ENCODE measurements at places on chromosomes 6 and 20.

GRCh38 chr6:37717836-37718251 is 20.2 kb upstream of the MDGA1 start:
- DNase-seq: no peak

DNA sequence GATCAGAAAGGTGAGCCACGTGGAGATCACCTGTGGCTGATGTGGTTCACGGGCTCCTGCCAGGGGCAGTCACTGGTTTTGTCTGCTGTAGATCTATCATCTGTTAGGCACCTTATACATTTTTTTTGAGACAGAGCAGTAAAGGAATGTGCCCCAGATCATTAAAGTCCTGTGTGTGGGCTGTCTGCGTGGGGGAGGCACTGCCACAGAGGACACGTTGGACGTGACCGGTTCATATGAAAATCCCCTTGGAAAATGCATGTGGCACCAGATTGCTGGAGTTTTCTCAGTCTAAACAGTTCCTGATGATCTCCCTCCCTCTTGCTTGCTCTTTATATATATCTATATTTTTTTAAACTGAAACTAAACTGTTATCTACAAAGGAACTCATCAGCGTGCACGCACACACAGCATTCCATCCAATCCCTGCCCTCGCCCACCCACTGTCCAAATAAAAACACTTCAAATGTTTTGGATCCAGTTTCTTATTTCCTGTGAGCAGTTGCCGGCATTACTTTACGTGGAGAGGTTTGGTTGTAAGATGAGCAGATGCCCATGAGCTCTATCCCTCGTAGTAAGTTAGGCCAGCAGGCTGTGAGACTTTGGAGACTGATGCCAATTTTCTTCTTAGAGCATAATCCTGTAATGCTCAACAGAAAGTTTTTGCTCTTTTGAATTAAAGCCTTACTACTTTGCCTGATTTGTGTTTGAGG is 161.6 kb upstream of the EXOC2 start:
- no peak for DNase-seq

DNA sequence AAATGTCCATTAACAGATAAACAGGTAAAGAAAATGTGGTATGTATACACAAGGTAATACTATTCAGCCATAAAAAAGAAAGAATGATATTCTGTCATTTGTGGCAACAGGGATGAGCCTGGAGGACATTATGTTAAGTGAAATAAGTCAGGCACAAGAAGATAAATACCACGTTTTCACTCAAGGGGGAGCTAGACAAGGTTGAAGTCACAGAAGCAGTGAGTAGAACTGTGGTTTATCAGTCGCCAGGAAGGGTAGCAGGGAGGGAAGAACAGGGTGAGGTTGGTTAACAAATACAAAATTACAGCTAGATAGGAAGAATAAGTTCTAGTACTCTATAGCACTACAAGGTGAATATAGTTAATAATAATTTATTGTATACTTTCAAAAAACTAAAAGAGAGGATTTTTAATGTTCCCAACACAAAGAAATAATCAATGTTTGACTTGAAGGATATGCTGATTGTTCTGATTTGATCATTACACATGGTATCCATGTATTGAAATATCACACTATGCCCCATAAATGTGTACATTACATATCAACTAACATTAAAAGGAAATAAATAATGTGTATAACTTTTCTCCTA is 21.1 kb downstream of the RTN4IP1 start:
- no peak for DNase-seq

DNA sequence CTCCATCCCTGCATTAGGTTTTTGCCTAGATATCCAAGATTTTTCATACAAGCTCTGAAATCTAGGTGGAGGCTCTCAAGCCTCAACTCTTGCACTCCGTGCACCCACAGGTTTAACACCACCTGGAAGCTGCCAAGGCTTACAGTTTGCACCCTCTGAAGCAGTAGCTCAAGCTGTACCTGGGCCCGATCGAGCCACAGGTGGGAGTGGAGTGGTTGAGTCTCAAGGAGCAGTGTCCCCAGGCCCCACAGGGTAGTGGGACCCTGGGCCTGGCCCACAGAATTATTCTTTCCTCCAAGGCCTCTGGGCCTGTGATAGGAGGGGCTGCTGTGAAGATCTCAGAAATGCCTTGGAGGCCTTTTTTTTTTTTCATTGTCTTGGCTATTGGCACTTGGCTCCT is 973.5 kb upstream of the MAP3K7 start:
- DNase-seq: no peak

- no peak for DNase-seq
Measured at GRCh38 chr6:104095661-104096416, 763.9 kb downstream of the HACE1 start.

DNA sequence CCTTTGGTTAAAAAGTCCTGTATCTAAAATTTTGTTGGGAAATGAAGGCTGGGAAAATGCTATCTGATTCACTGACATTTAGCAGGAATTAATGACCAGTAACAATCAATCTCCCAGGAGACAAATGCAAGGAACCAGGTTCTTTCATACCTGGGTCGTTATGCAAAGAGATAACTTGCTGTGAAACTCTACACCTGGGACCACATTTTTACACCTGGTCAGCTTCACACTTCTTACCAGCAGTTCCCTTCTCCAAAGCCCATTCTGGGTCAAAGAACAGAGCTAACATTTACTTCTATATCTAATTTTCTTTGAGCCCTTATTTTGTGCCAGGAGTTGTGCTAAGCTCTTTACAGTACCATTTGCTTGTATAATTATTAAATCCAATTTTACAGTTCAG is 27.4 kb upstream of the STXBP5 start:
- DNase-seq: no peak

GRCh38 chr20:33812908-33813462 is 1.8 kb downstream of the CHMP4B start:
- no peak for DNase-seq

DNA sequence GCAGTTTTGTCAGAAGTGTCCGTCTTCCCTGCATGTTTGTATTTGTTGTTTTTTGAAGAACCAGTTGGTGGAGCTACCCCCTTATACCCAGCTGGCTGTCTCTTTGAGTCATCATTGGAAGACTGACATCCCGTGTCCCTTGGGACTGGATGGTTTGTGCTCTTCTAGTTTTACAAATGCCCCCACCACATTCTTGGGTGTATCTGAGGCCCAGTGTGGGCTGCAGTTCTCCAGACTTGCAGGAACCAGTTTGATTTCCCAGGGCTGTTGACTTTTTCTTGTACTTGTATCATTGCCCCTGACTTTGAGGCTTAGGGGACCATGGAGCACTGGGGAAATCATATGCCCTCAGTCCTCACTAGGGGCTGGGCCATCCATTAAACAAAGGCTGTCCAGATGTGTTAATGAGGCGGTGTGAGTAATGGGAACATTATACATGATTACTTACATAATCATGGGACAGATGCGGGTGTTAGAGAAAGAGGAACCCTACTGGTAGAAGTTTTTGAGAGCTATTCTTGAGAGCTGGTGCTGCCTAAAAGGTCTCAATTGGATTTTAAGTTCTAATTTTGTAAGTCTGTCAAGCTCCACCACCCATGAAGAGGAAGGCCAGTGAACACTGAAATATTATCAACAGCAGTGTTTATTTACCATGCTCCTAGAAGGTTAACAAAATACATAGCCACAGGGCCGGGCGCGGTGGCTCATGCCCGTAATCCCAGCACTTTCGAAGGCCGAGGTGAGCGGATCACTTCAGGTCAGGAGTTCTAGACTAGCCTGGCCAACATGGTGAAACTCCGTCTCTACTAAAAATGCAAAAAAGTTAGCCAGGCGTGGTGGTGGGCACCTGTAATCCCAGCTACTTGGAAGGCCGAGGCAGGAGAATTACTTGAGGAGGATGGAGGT is 8.5 kb downstream of the JARID2 start:
- DNase-seq: no peak

GRCh38 chr6:44100088-44100550 is 27.1 kb downstream of the MRPL14 start:
- DNase-seq: no peak

DNA sequence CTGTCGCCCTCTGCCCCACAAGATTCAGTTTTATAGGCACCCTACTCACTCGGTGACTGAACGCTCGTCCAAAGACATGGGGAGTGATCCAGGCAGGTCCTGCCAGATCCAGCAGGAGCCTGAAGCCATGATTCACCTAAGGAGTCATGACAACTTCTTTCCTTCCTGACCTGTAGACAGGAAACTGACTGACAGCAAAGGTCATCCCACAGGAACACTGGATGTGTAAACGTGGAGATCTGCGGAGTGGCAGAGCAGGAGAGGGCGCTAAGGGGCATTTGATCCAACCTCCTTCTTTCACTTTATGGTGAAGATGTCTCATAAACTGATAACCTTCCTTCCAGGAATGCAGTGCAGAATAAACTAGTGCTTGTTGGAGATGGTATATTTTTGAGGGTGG is 192.2 kb downstream of the GJA10 start:
- DNase-seq: no peak

GRCh38 chr6:140082867-140083297 is 708.4 kb upstream of the CITED2 start:
- DNase-seq: no peak

DNA sequence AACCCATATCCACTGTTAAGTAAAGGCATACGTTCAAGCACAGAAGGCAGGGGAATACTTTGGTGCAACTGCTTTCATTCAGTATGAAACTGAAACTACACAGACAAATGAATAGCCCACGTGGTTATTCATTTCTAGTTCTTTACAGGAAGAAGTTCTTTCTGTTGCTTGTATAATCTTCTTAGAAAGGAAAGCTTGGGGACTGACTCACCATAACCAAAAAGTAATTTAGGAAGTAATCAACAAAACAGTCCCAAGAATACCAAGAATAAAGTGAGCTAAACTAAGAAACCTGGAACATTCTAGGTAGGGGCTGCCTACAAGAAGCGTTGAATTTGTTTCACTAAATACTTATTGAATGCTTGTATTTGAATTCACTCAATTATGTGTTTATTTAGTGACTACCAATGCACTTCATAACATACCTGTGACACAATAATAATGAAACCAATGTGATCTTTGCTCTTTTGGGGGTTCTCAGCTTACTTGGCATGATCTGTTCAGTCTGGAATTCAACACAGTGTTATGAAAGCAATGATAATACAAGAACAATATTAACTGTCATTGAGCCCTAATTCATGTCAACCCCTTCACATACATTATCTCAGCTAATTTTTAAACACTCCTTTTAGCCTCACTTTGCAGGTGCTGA is 25.1 kb upstream of the KIAA0408 start:
- DNase-seq: no peak

GRCh38 chr6:135796643-135797305 is 54.7 kb upstream of the PDE7B start:
- DNase-seq: no peak

GRCh38 chr6:6319952-6320811 is at the start of gene F13A1:
TSS of gene F13A1 (minus strand) at chr6:6320662. CDS start at chr6:6318664, 1,998 bp downstream.
- no peak for DNase-seq

All from stimulated activated CD8-positive, alpha-beta memory T cell treated with anti-CD3 and anti-CD28 coated beads, Interleukin-15, amount 100 ng/mL, for 4 hours (primary cell).